ENCODE measurements at places on chromosomes 16 and 17. TPM values are rescaled to one million over a fixed set of nuclear protein-coding genes. Genes with fewer than 3 reads are reported as not detected.
A peak's percentile ranks its signal among the peaks of the same experiment; 100 is the strongest.

Gene ADAP2
- total RNA-seq, result 1.3 TPM

Gene ETV4
- 1.1 TPM for total RNA-seq

Gene PIK3R5
- total RNA-seq, result not detected

Gene SLC5A11
- not detected for total RNA-seq

Gene HSF4
- total RNA-seq, result 15.7 TPM

Gene FOXF1
- not detected for total RNA-seq

Gene ARHGAP23
- 109 TPM for total RNA-seq

Gene CCDC40
- total RNA-seq, result 5.8 TPM

- no peaks in the 10 kb centered on the region for H3K27me3 ChIP-seq
- no peak overlapping the region for H3K4me3 ChIP-seq
- H3K4me1 ChIP-seq, result no peaks in the 10 kb centered on the region
These were observed 225.6 kb upstream of the HSBP1 start for GRCh38 chr16:83581994-83582747.

GRCh38 chr17:33804401-33804800 is 450.7 kb upstream of the CCL2 start:
- peaks cover 1% of the 10 kb centered on the region for H3K27me3 ChIP-seq
- H3K4me3 ChIP-seq, result no peak overlapping the region
- H3K27ac ChIP-seq, result no peak overlapping the region
- H3K4me1 ChIP-seq, result no peaks in the 10 kb centered on the region

DNA sequence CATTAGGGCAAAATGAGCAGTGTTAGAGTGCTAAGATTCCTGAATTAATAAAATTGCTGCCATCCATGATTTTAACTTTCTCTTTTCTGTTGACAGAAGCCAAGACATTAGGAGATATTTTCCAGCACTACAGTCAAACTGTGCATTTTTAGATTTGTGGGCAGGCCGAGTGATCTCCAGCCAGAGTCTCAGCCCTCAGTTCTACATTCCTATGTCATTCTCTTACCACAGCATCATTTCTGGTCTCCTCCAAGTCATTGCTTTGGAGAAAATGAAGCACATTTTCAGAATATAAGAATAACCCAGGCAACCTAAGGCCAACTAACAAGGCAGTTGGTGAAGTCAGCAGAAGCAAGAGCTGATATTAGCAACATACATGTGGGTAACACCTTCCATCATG is 74.6 kb upstream of the NUDT7 start:
- no peaks in the 10 kb centered on the region for H3K27me3 ChIP-seq
- no peak overlapping the region for H3K27ac ChIP-seq
- no peak overlapping the region for H3K4me3 ChIP-seq
- no peaks in the 10 kb centered on the region for H3K36me3 ChIP-seq
- H3K4me1 ChIP-seq, result no peaks in the 10 kb centered on the region

DNA sequence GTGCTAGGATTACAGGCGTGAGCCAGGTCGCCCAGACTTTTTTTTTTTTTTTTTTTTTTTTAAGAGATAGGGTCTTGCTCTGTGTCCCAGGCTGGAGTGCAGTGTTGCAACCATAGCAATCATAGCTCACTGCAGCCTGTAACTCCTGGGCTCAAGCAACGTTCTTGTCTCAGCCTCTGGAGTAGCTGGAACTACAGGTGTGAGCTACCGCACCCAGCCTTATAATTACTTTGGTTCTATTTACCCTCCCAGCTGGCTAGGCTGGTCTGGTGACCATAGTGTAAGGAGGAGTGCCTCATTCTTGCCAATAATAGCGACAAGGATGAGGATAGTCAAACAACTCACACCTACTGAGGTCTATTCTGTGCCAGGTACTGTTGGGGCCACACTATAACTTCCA is 39.6 kb upstream of the USP7 start:
- H3K27me3 ChIP-seq, result no peaks in the 10 kb centered on the region
- peaks cover under 1% of the 10 kb centered on the region for H3K4me1 ChIP-seq
- DNase-seq, result no peak
- no peaks in the 10 kb centered on the region for H3K36me3 ChIP-seq

DNA sequence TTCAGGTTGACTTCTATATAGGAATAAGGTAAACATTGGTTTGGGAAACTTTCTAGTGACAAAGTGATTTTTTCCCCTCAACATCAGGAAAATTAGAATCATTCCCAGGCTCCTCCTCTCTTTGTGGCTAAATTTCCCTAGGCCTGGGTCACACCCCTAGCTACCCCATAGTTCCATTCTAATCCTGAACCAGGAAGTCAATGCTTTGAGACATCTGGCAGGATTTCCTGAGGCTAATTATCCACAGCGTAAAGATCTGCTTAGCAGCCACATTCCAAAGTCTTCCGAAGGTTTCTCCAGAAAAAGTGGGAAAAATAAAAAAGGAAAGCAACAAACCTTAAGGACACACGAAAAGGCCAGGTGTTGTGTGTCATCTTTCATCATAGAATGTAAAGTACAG is 60.3 kb upstream of the CORO6 start:
- DNase-seq, result no peak
- peaks cover 12% of the 10 kb centered on the region for H3K4me1 ChIP-seq
- no peaks in the 10 kb centered on the region for H3K27me3 ChIP-seq
- peak overlapping the region; percentile 73 for H3K27ac ChIP-seq

GRCh38 chr16:75097941-75098901 is 18.4 kb downstream of the LDHD start:
- DNase-seq, result peak; percentile 79
- no peaks in the 10 kb centered on the region for H3K27me3 ChIP-seq
- no peak overlapping the region for H3K4me3 ChIP-seq
- H3K4me1 ChIP-seq, result peaks cover 28% of the 10 kb centered on the region

DNA sequence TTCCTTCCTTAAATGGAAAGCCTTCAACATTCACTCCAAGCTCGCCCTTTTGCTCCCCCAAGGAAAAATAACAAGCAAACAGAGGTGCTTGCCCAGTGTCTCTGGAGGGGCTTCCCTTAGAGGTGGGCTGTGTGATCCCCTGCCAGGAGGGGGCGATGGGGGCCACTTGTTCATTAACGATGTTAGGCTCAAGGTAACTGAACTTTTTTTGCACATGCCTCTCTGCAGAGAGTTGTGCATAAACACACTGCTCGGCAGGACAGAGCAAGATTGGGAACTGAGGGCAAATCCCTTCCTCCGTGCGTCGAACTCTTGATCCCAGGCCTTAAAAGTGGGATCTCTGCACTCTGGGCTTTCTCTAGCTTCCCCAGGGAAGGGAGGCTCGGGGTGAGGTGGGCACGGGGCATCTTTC is 15.5 kb upstream of the NAGLU start:
- peak overlapping the region; percentile 97 for H3K27ac ChIP-seq
- H3K4me3 ChIP-seq, result peak overlapping the region; percentile 40
- no peaks in the 10 kb centered on the region for H3K27me3 ChIP-seq
- DNase-seq, result peak; percentile 66
- peaks cover 90% of the 10 kb centered on the region for H3K4me1 ChIP-seq
- H3K36me3 ChIP-seq, result peaks cover 1% of the 10 kb centered on the region

DNA sequence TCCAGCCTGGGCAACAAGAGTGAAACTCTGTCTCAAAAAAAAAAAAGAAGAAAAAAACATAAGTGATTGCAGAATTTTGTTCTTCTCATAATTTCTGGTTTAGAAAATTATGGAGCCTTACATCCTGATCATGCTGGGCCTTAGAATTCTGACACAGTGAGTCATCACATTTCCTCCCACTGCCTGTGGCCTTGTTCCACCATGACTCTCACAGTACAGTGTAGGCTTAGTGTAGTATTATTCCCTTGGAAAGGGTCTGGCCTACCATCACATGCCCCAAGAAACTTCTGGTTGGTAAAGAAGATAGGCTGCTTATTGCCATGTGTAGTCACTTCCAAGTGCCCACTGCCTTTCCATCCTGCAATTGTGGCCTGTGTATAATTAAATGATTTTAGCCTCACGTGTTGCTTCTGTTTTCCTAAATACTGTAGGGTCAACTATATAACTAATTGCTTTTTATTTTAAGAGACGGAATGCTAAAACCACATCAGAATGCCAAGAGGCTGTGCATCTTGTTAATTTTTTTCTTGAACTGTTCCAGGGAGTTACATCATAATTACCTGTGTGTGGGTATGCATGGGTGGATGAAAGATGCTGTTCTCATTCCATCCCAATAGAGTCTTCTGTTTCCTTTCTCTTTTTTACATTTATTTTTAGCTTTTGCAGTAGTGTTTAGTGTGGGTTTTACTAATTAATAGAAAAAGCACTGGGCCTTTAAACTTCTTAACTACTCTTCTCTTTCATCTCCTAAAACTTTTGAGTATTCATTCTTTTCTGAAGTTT is 25.9 kb downstream of the OGFOD1 start:
- peak overlapping the region; percentile 83 for H3K27ac ChIP-seq
- H3K4me3 ChIP-seq, result no peak overlapping the region
- DNase-seq, result no peak
- H3K36me3 ChIP-seq, result peaks cover 32% of the 10 kb centered on the region
- H3K4me1 ChIP-seq, result peaks cover 45% of the 10 kb centered on the region

- H3K27ac ChIP-seq, result no peak overlapping the region
- no peak overlapping the region for H3K4me3 ChIP-seq
- DNase-seq, result no peak
- peaks cover 20% of the 10 kb centered on the region for H3K4me1 ChIP-seq
These were observed 2.9 kb downstream of the NKD1 start for GRCh38 chr16:50550866-50551641.

- peaks cover 23% of the 10 kb centered on the region for H3K4me1 ChIP-seq
- H3K27ac ChIP-seq, result no peak within 1 kb of the TSS
- DNase-seq, result no peak
- no peaks in the 10 kb centered on the region for H3K36me3 ChIP-seq
These were observed at the start of gene RGS9 for GRCh38 chr17:65137021-65137939. TSS of gene RGS9 (plus strand) at chr17:65137370. CDS start at chr17:65137541, 171 bp downstream.

DNA sequence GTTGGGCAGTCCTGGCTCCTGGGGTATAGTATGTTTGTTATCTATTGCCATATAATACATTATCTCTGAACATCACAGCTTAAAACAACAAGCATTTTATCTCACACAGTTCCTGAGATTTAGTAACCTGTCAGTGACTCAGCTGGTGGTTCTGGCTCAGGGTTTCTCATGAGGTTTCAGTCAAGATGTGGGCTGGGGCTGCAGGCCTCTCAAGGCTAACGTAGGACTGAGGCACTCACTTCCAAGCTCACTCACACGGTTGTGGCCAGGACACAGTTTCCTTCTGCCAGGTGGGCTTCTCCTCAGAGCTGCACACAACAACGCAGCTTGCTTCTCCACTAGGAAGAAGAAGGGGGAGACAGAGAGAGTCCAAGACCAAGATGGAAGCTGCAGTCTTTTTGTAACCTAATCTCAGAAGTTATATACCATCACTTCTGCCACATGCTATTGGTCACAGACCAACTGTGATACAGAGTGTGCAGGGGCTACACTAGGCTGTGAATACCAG is 10.3 kb upstream of the MED13 start:
- no peaks in the 10 kb centered on the region for H3K4me1 ChIP-seq
- H3K27me3 ChIP-seq, result no peaks in the 10 kb centered on the region
- DNase-seq, result no peak
- no peak overlapping the region for H3K27ac ChIP-seq

GRCh38 chr17:36623281-36623680 is 21.9 kb downstream of the MRM1 start:
- H3K4me3 ChIP-seq, result no peak overlapping the region
- no peaks in the 10 kb centered on the region for H3K4me1 ChIP-seq
- H3K27me3 ChIP-seq, result no peaks in the 10 kb centered on the region
- no peaks in the 10 kb centered on the region for H3K36me3 ChIP-seq
- H3K27ac ChIP-seq, result no peak overlapping the region

- no peak overlapping the region for H3K4me3 ChIP-seq
- DNase-seq, result no peak
- peaks cover 30% of the 10 kb centered on the region for H3K36me3 ChIP-seq
These were observed 39.3 kb downstream of the TRIM37 start for GRCh38 chr17:59067340-59067739.

DNA sequence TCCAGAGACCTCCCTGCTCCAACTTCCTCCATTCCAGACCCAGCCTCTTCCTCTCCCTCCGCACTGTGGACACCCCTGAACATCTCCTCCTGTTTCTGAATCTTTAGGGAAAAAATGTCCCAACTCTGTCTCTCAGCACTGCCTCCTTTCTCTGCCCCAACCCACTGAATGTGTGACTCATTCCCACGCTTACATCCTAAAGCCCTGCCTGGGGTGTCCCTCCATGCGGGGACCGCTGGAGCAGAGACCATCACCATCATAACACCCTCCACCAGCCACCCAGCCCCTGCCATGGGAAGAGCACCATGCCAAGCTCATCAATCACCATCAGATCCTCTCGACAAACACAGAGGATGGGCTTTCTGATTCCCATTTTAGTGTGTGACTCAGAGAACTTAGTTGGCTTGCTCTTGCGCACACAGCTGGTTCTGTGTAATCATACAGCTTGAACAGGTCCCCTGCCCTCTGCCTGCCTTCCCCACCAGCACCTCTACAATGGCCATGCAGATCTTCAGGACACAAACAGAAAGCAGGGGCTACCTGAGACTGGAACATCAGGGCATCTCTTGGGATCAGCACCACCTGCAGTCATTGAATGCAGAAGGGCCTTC is 10.7 kb downstream of the RPRML start:
- no peak overlapping the region for H3K4me3 ChIP-seq
- peaks cover 52% of the 10 kb centered on the region for H3K27me3 ChIP-seq
- no peak overlapping the region for H3K27ac ChIP-seq
- no peaks in the 10 kb centered on the region for H3K36me3 ChIP-seq

DNA sequence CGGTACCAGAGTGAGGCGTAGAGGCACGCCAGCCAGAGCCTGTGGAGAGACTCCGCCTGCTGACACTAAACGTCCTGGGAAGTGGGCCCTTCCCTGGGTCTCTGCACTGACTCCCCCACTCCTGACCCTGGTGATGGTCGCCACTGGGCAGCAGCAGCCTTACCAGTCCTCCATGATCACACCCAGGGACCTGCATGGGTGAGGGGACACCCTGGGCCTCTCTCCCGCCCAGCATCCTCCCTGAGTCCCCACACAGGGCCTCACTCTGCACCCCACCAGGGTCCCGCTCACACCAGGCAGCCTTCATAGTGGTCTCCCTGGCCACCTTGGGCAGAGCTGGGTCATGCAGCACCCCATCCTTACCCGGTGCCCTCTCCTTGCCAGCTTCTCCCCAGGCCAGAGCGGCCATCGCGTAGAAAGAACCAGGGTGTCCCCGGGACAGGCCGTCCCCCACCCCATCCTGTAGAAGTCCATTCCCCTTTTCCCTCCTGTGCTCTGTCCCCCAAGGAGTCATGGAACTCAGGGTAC is 10.7 kb downstream of the RGS11 start:
- H3K27ac ChIP-seq, result no peak overlapping the region
- peaks cover 10% of the 10 kb centered on the region for H3K36me3 ChIP-seq
- no peak overlapping the region for H3K4me3 ChIP-seq
- H3K27me3 ChIP-seq, result no peaks in the 10 kb centered on the region
